ENCODE measurements at places on chromosomes 11 and 22.
A peak's percentile ranks its signal among the peaks of the same experiment; 100 is the strongest.

DNA sequence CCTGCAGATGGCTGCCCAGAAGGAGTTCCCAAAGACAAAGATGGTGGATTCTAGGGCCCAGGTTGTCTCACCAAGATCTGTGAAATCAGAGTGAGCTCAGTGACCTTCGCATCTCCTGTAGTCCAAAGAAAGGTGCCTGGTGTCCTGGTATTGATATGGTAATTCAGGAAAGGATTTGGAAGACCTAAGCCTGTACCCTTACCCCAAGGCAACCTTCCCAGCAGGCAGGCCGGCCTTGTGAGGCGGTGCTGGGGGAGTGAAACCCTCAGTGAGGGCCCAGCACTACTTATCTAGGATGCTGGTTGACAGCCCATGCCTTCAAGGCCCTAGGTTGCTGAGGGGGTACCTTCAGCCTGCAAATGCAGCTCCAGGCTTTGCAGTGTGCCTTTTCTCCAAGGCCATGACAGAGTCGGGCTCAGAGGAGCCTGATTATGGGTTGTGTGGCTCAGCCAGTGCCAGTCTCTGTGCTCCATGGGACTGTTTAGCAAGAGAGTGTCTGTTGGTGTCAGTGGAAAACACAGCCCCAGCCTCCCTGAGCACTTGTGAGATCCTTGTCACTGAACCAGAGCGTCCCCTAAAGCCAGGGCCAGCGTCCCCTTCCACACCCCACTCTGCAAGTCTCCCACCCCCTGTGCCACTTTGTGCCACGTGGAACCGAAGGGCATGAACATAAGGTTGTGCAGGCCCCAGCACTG lies 72.8 kb upstream of the MYOD1 start:
- no peak for DNase-seq

DNA sequence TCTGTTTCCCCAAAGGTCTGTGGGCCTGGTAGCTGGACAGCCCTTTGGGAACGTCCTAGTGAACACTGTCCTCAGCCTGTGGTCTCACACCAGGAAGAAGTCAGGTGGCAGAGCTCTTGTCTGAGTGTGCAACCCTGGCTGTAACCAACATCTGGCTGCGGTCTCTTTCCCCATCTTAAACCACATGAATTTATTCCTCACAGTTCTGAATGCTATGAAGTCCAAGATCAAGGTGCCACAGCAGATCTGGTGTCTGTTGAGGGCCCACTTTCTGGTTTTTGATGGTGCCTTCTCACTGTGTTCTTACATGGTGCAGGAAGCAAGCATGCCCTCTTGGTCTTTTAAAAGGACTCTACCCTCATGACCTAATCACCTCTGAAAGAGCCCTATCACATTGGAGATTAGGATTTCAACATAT lies 2.7 kb downstream of the UPB1 start:
- DNase-seq, result no peak

DNA sequence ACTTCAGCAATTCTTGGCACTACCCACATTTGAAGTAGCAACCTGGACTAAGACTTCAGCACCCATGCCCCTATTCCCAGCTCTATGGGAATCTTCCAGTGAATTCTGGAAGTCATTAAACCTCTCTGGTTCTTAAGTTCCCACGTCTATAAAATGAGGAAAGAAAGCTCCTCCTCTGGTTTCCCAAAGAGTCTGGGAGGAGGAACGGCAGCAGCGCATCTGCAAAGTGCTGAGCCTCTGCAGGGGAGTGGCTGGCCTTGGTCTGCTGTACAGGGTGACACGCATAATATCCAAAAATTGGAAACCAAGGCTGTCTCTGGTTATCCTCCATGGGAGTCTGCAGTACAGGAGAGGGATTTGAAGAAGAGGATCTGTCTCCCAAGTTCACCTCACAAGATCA lies 73.6 kb upstream of the TP53I11 start:
- DNase-seq, result no peak

- DNase-seq, result no peak
Observed at GRCh38 chr22:33707581-33707980, 212.7 kb downstream of the LARGE1 start.

DNA sequence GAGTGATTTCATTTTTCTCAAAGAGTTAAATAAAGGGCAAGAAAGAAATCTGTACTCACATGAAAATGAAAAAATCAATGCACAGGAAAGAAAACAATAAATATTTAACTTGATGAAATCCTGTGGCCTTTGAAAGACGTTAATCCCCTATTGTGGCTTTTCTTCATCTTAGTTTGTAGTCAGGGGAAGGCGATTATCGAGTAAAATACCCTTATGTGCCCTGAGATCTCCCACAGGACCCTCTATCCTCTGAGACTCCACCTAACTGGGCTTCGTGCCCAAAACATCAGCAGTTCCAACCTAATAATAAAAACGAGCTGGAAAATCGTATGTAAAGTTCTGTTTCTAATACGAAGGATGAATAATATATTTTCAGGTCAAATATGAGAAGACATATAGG lies 208.2 kb upstream of the ZC3H12C start:
- no peak for DNase-seq

DNA sequence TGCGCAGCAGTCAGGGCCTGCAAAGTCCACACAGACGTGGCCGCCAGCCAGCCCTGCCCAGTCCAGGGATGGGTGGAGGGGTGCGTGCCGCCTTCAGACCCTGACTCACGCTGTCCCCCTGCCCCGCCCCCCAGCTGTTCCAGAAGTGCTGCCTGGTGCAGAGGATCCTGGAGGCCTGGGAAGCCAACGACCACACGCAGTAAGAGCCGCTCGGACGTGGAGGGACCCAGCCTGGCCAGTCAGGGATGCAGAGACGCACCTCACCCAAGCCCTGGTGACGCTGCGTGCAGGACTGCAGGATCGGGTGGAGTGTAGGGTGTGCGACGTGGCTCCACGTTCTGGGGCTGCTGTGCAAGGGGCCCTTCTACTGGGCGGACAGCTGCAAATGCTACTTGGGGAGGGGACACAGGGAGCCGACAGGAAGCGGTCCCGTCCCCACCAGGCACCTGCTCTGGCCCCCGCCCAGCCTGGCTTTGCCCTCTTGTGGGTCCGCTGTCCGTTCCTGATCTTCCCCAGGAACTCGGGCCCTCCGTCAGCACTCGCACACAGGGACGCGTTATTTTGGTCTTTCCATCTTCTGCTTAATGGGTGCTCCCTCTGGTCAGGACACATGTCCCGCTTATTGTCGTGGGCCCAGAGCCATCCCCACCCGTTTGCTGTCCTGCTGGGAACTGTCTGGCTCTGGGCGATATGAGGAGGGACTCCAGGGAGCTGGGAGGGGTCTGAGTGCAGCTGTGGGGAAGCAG lies 42.5 kb downstream of the SBF1 start:
- DNase-seq, result no peak

DNA sequence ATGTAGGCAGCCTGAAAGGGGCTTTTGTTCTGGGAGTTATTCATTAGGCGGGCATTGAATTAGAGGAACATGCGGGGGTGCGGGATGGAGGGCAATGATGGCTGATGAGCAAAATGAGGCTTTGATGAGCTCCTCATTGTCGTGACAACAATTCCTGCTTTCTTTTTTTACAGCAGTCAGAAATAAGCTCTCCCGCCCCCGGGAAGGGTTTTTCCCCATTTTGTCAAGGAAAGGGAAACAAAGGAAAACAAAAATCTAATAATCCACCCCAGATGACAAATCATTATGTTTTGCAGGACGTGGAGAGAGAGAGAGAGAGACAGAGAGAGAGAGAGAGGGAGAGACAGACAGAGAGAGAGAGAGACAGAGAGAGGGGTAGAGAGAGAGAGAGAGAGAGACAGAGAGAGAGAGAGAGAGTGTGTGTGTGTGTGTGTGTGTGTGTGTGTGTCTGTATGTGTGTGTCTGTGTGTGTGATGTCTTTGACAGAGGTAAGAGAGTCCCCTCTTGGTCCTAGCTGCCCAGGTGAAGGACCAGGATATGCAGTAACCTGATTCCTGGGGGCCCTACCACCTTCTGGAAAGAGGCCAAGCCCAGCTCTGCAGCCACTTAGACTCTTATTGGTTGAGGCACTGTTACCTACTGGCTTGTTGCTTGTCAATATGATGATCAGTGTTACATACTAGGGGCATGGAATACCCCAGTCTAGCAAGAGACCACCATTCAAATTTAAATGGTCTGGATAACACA lies 46.7 kb upstream of the PARVA start:
- no peak for DNase-seq

DNA sequence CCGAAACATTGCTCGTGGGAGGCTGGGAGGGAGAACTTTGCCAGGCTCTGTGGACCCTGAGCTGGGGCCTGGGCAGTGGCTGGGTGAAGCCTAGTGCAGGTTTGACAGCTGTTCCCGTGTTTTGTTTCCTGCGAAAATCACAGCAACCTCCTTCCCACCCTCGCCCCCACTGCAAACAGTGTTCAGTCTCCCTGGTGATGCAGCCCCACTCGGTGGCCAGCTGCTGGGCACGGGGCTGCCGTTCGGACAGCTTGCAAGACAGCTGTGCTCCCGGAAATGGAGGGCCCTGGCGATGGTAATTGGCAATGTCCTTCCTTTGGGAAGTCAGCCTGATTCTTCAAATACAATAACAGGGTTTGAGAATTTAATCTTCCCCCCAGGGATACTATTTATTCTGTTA lies 10.4 kb upstream of the GAL start:
- DNase-seq, result no peak

- peak; percentile 28 for DNase-seq
Observed at GRCh38 chr11:61752117-61752924, at the start of gene MYRF. TSS of gene MYRF (plus strand) at chr11:61752636. CDS start at chr11:61752745, 109 bp downstream.

- DNase-seq, result no peak
Observed at GRCh38 chr22:32353840-32354239, 3.8 kb upstream of the RFPL3 start.

GRCh38 chr11:123434262-123434661 lies 4.2 kb downstream of the GRAMD1B start:
- DNase-seq, result no peak

- DNase-seq, result no peak
Observed at GRCh38 chr11:70732881-70733196, 334.5 kb downstream of the CTTN start.

DNA sequence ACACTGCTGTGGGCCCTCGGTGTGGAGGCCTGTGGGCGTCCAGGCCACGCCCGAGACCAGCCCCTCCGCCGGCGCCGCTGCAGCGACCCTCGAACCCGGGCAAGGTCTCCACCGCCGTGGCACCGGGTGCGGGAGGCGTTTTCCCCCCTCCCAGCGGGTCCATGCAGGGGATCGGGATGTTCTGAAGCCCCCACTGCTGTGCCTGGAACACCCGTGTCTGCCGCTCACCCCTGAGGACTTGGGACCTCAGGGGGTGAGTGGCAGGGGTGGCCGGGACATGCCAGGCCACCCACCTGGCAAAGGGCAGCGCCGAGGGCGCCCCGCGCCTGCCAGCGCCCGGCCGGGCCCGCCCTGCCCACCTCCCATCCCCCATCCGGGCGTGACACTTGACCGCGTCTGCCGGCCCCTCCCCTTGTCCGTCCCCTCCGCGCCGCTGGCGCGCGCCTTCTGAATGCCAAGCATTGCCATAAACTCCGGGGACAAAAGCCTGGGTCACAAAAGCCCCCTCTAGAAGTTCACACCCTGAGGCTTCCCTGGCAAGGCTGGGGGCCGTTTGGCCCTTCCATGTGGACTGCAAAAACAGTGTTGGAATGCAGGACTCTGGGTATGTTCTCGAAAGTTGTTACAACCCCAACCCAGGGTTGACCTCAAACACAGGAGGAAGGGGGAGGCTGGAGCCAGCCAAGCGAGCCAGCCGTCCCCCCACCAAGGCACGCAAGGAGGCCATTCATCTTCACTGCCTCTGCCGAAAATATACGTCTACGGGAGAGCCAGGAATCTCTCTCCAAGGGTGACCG lies 819 bp upstream of the KCNQ1OT1 start:
- no peak for DNase-seq

DNA sequence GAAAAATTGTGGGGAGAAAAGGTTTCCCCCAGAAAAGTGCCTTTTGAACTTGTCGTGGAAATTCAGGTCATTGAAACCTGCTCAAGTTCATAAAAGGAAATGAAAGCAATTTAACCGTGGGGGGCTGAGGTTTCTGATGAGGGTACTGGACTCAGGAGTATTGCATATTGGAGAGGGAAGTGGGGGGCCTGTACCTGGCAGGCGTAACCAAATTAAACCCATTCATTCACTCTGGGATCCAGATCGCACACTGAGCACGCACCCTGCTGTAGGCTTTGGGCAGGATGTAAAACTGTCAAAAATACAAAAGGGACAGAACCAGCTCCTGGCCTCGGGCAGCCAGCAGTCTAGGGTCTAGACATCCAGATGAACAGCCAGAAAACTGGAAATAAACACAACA lies 1517.4 kb downstream of the BRD1 start:
- no peak for DNase-seq

GRCh38 chr11:32893343-32894148 lies 935 bp downstream of the QSER1 start:
- no peak for DNase-seq

DNA sequence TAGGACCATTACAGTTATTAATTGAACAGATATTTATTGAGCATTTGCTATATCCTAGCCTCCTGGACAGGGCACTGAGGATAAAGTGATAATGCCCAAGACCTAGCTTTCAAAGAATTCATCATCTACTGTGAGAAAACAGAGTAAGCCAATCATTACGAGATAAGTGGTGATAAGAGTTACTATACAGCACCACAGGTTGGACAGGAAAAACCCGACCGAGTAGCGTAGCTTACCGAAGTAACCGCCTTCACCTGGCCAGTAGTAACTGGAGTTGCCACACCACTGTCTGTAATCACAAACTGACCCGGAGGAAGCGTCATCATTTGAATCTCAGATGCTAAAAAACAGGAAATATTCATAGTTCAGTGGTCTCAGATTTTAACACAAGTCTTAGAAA lies 10.0 kb upstream of the NFRKB start:
- DNase-seq, result no peak

DNA sequence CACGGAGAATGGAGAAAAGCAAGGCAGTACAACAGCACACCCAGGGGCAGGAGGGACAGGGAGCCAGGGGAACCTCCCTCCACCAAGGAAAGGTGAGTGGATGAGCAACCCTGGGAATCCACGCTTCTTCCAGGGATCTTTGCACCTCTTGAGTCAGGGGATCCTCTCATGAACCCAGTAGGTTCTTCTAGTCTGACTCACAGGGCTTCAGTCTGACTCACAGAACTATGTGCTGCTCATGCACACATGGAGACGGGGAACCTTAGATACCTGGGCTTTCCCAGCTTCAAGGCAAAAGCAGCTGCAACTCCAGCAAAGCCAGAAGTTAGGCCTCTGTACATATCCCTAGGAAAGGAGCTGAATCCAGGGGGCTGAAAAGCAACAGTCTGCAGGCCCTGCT lies 1021.4 kb upstream of the TENM4 start:
- no peak for DNase-seq

GRCh38 chr11:11419747-11420146 lies 66.7 kb upstream of the CSNK2A3 start:
- no peak for DNase-seq
